ENCODE measurements at places on chromosomes 13 and 19.

DNA sequence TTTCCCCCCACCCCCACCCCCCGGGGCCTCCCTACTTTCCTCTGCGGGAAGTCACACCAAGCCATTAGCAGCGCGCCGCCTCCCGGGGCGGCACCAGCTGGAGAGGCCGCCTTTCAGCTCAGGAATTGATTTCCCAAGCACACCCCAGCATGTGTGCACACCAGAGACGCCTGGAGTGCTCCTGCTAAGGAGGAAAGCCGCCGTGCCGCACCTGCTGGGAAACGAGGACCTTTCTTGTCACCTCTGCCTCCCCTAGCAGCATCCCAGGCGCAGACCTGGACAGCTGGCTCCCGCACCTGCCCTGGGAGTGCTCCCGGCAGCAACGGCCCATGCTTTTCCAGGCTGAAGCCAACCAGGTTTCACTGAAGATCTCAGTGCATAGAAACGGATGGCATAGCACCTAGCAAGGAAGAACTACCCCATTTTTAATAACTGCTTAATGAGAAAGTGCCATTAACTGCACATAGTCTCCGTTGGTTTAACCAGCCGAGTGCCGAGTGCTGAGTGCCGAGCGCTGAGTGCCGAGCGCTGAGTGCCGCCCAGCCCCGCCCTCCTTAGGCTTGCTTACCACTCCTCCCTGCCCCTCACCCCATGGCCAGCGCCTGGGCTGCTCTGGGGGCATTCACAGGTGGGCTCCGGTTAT lies 165.0 kb downstream of the USP12 start:
- no peak for DNase-seq

GRCh38 chr13:37546087-37546486 lies 52.5 kb downstream of the POSTN start:
- no peak for DNase-seq

DNA sequence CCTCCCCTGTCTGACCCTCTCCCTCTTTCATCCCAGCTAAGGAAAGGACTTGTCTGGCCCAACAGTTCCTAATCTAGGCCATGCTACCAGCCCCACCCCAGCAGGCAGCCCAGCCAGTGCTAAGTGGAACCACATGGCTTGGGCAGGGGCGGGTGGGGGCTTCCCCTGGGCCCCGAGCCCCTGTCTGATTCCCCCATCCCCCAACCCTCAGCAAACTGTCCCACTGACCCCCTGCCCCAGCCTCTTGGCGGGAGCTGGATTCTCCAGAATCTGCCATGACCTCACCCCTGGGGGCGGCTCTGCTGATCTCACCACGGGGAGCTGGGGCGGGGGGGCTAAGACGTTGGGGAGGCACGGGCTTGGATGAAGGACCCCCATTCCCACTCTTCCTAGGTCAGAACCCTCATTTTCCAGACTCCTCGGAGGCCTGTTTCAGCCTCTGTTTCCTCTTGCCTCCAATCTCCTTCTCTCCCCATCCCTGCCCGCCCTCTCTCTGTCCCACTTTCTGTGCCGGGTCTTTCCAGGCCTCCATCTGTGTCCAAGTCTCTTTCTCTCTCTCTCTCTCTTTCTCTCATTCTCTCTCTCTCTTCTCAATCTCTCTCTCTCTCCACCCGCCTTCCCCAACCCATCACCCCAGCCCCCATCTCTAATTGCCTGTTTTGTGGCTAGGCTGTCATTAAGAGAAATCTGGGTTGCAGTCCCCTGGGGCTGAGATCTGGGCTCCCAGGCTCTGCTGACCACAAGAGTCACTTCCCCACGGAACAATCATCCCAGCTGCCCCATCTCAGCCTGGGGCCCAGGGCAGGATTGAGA lies 2.7 kb downstream of the COL5A3 start:
- DNase-seq = no peak

- DNase-seq = no peak
These were observed 135.6 kb downstream of the TM9SF2 start for GRCh38 chr13:99636728-99637353.

DNA sequence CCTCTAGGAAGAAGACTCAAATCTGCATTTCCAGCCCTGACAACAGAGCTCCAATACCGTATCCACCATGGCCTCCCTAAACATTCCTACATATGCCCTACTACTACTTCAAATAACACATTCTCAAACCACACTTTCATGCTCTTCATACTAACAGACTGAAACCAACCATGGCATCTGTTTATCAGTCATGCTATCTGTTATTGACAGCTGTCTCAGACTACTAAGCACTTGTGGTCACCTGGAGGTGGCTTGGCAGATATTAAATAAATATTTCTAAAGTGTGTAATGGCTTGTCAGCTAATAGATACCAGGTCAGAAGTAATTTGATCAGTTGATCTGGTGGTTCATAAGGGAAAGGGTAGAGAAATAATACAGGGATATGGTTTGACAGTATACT lies 489.1 kb downstream of the DIAPH3 start:
- no peak for DNase-seq

GRCh38 chr19:40580619-40581018 lies 3.9 kb downstream of the SHKBP1 start:
- DNase-seq = no peak

Data from stimulated activated CD4-positive, alpha-beta T cell treated with anti-CD3 and anti-CD28 coated beads, Interleukin-4, amount 100 ng/mL, for 48 hours (primary cell).